ENCODE measurements at places on chromosomes 6 and 20. TPM values are rescaled to one million over a fixed set of nuclear protein-coding genes. Genes with fewer than 3 reads are reported as not detected.

GRCh38 chr6:114024746-114025145 is 53.8 kb upstream of the HDAC2 start:
- no peaks in the 10 kb centered on the region for H3K4me1 ChIP-seq
- DNase-seq = no peak
- no peaks in the 10 kb centered on the region for H3K36me3 ChIP-seq
- H3K27ac ChIP-seq = no peak overlapping the region

DNA sequence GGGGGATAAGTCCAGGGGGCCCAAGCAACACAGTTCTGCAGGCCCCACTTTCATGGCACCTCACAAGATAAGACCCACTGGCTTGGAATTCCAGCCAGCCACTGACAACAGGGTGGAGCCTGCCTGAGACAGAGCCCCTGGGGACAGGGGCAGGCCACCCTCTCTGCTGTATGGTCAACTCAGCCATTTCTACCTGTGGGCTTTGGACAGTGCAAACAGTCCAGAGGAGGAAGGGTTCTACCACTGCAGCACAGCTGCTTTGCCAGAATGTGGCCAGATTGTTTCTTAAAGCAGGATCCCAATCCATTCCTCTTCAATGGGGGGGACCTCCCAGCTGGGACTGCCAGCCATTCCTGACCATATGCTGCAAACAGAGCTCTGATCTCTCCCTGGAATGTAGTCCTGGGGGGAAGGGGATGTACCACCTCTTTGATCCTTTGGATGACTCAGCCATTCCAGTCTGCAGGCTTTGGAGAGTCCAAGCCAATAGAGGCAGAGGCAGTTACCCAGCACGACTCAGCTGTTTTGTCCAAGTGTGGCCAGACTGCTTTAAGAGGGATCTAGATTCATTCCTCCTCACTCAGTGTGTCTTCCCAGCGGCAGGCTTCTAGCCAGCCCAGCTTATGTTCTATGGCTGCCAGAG is 842.2 kb downstream of the EPHA7 start:
- H3K4me3 ChIP-seq = no peak overlapping the region
- H3K27ac ChIP-seq = no peak overlapping the region

DNA sequence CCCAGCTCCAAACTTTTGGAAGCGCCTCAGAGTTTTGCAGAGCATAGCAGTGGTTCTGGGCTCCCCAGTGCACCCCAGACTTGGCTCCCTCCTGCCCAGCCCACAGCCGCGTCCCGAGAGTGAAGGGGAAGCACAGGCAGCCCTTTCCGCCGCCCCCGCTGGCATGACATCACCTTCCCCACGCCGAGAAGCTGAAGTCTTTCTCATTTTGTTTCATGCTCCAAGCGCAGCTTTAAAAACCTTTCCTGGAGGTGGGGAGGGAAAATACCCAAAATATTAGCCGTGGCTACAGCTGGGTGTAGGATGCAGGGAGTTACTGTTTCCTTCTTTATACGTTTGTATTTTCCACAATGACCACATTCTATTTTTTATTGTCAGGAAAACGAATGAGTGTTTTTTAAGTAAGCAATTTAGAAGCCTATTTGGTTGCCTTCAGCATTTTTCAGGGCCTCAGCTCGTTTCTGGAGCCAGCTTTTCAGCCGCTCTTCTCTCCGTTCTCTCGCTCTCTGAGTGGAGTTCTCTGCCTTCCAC is 72.9 kb downstream of the SNX5 start:
- no peaks in the 10 kb centered on the region for H3K27me3 ChIP-seq
- no peak overlapping the region for H3K4me3 ChIP-seq
- H3K36me3 ChIP-seq = no peaks in the 10 kb centered on the region
- no peak for DNase-seq
- H3K27ac ChIP-seq = no peak overlapping the region

Gene PRR18
- not detected for total RNA-seq

Gene CDSN
- total RNA-seq = 1.0 TPM

Gene PAX1
- not detected for total RNA-seq

All from PC-9 (cell line).